NCI-H1694 treated with DMSO at 0.1 percent for 48 hours (cell line): ENCODE measurements at places on chromosomes 5 and 9.
A peak's percentile ranks its signal among the peaks of the same experiment; 100 is the strongest.

GRCh38 chr5:9774472-9775079, 144.4 kb upstream of the TAS2R1 start:
- no peak for DNase-seq

DNA sequence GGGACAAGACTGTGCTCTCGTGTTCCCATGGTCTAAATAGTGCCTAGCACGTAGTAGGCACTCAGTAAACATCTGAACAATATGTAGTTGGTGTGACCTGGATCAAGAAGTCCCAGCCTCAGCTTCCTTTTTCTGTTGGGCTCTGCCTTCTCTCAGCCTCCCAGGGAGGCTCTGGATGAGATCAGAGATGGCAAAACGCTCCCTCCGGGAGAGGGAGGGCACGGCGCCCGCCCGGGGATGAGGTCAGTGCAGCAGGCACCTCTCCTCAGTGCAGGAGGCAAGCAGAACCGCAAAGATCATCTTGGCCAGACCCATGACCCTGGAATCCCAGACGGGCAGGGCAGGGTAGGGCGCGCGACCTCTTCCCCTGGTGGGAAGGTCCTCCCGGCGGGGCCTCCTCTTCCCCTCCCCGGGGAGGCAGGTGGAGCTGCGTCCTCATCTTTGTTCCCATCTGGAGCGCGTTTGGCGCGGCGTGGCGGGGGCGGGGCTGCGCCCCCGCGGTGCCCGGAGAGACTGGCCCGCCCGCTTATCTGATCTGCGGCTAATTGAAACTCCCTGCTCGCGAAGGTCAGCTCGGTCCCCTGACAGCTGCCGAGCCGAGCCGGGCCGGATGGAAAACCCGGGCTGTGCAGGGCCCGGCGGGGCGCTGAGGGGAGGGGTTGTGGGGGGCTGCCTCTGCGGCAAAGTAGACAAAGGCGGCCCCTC, 60.9 kb downstream of the CXXC5 start:
- DNase-seq, result peak; percentile 39

- DNase-seq, result no peak
These were observed 9.9 kb downstream of the GNAQ start for GRCh38 chr9:78021697-78022096.

- no peak for DNase-seq
These were observed 14.3 kb downstream of the GAPT start for GRCh38 chr5:58505502-58505901.

- DNase-seq, result no peak
These were observed 18.8 kb downstream of the IL4 start for GRCh38 chr5:132692632-132692967.

- no peak for DNase-seq
These were observed 12.3 kb upstream of the SKP1 start for GRCh38 chr5:134189031-134189430.

GRCh38 chr9:7223981-7224380, 466.2 kb downstream of the KDM4C start:
- no peak for DNase-seq

DNA sequence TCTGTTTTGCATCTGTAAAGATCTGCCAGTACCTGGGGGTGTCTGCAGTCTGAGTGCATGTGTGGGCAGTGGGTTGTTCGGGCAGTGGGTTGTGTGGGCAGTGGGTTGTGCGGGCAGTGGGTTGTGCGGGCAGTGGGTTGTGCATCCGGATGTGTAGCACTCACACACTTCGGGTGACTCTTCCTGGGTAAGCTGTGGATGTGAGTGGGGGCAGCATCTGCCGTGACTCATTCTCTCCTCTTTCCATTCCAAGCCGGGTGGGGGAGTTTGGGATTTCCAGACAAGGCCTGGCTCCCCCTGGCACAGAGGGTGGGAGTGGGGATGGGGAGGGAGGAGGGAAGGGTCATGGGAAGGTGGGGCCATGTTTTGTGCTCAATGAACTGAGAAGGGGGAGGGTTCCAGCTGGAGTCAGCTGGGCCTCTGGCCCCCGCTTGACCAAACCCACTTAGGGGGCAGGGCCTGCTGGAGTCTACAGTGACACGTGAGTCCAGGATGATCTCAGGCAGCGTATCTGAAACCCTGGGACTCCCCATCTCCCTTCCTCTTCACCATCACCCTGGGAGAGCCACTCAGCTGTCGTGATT, 8.3 kb downstream of the CRB2 start:
- DNase-seq, result no peak

DNA sequence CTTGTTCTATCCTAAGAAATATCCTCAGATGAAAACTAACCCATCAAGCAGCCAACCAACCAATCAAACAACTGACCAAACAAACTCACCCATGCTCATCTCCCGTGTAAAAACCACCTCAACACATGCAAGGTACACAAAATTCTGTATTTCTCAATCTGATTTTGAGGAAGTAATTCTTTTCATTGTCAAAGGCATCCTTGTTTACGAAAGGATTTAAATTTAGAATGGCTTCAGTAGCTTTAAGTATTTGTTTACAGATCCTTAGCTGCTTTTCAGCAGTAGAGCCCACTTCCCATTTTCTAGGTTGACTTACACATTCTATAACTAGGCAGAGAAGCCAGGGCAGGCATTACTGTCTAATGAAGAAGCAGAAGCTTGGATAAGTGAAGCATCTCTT, 78.6 kb downstream of the NTRK2 start:
- DNase-seq, result no peak

GRCh38 chr5:22757776-22758175, 95.4 kb downstream of the CDH12 start:
- no peak for DNase-seq

DNA sequence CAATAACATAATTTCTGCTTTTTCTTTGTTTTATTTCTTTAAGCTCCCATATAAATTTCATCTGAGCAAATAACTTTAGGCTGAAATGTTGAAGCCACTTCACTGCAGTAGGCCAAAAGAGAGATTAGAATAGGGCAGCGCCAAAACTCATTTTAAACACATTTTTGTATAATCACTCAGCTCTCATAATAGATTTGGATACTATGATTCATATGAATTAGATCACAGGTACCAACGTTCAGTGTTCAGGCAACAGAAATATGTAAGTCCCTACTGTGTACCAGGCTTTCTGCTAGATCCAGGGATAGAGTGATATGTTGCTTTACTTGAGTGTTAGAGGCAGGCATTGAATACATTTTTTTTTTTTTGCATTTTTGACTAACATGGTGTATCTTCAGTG, 370.5 kb downstream of the PTPRD start:
- no peak for DNase-seq

DNA sequence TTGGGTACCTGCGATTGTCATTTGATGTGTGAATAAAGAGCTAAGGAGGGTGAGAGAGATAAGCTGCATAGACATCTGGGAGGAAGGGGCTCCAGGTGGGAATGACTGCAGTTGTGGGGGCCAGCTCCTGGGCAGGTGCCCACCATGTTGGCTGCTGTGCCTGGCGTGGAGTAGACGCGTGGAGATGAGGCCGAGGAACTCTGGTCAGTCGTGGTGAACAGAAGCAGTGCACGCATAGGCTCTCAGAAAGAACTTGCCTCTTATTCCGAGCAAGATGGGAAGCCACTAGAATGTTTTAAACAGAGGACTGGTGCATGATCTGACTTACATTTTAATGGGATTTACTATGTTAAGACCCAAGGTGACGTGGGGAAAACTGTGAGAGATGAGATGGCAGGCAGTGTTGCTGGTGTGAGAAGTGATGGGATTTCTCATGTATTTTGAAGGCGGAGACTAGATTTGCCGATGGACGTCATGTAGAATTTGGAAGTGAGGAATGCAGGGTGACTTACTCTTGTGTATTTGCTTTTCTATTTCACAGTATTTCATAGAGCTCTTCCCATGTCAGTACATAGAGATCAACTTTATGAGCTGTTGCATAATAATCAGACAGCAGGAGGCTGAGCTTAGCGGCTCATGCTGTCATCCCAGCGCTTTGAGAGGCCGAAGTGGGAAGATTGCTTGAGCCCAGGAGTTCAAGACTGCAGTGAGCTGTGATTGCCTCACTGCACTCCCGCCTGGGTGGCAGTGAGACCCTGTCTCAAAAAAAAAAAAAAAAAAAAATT, 71.1 kb downstream of the EHMT1 start:
- DNase-seq, result no peak

DNA sequence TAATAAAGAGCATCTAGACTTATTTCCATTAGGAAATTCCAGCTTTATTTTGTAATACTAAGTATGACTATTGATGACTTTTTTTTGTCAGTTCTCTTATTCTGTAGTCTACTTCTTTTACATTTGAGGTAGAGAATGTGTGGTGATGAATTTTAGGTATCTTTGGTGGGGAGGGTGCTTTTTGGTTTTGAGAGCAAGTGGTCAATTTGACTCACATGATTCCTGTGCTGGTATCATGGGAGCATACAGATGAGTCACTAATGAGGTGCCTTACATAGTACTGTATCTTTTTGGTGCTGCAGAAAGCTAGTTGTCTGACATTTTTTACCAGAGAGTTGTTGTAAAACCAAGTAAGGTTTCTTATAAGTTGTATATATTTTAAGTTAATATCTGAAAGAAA, 35.3 kb downstream of the ERBIN start:
- no peak for DNase-seq

DNA sequence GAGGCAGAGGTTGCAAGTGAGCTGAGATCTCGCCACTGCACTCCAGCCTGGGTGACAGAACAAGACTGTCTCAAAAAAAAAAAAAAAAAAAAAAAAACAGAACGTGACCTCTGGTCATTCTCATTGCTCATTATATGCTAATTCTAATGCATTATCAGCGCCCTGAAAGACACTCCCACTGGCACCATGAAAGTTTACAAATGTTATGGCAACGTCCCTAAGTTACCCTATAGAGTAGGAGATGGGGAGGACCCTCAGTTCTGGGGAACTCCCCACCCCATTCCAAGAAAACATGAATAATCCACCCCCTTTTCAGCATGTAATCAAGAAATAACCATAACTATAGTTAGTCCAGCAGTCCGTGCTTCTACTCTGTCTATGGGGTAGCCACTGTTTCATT, 48.9 kb upstream of the DENND4C start:
- DNase-seq, result no peak

DNA sequence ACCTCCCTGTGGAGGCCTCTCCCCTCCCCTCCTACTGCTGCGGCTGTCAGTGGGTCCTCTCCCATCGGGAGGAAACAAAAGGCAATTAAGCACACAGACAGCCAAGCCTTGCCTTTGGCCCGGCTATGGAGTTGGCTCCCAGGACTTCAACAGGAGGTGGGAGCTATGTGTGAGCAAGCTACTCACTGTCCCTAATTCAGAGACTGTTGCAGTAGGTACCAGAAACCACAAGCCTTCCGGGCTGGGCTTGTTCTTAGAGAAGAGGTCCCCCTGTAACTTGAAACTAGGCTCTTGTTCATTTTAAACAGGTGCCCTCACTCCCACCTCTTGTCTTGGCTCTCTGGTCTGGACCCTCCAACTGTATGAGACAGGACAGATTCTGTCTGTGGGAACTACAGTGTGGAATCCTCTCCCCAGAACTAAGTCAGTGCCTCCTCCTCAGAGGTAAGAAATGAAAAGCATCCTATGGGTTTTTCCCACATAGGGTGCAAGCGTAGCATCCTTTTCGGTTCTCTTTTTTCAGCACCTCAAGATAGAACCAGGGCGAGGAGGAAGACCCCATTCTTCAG, 561.1 kb downstream of the EBF1 start:
- no peak for DNase-seq

- no peak for DNase-seq
These were observed 406.0 kb downstream of the HINT1 start for GRCh38 chr5:130759061-130759460.

DNA sequence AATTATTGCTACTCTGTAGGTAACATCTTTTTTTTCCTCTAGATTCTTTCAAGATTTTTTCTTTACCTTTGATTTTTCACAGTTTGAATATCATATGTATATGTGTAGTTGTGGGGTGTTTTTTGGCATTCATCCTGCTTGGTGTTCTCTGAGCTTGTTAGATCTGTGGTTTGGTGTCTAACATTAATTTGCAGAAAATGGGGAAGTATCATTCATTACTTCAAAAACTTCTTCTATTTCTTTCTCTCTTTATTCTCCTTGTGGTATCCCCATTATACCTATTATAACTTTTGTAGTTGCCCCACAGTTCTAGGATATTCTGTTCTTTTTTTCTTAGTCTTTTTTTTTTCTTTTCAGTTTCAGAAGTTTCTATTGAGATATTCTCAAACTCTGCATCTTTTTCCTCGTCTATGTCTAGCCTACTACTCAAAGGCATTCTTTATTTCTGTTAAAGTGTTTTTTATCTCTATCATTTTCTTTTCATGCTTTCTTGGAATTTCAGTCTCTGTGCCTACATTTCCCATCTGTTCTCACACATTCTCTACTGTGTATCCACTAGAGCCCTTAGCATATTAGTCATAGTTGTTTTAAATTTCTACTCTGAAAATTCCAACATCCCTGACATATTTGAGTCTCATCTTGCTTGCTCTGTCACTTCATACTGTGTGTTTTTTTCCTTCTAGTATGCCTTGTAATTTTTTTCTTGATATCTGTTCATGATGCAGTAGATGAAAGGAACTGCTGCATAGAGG, 60.1 kb upstream of the GNA14 start:
- DNase-seq, result no peak

GRCh38 chr9:131892162-131892707, 152.4 kb upstream of the RAPGEF1 start:
- no peak for DNase-seq
